Central memory CD4-positive, alpha-beta T cell (primary cell): ENCODE measurements at places on chromosomes 1 and 21.

DNA sequence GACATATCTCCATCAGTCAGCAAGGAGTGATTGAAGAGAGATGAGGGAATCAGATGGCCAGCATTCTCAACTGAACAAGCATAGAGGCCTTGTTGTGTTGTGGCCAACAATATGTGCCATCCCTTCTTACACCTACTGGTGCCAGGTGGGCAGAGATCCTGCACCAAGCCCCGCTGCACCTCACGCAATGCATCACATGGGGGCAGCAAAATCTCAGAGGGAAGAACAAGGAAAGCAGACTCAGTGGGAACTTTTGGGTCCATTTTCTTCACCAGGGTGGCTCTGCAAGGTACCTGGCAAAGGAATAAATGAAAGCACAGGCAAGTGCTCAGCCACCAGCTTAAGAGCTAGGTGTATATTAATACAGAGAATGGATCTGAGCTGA lies 33.2 kb downstream of the HSD3B2 start:
- no peak for DNase-seq

- DNase-seq: peak; percentile 88
These were observed at the start of gene RGS1 for GRCh38 chr1:192575499-192576189. Gene RGS1, plus strand, starts transcription at chr1:192575773. Its CDS starts 20 bp downstream, at chr1:192575793.

DNA sequence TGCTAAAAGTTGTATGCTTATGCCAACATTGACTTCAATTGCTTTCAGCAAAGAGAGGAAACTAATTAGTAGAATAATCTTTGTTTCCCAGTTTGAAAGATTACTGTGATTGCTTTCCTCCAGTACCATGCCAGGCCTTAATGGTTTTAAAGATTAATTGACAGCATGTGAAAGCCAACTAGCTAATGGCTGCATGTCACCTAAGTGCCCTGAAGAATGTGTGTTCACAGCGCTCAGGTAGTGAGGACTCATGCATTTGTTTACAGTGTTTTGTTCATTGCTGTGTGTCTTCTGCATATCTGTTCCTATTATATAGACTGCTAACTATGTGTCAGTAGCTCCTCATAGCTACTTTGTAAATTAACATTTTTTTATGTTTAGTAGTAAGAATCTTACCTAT lies 335.6 kb downstream of the LRRIQ3 start:
- no peak for DNase-seq

DNA sequence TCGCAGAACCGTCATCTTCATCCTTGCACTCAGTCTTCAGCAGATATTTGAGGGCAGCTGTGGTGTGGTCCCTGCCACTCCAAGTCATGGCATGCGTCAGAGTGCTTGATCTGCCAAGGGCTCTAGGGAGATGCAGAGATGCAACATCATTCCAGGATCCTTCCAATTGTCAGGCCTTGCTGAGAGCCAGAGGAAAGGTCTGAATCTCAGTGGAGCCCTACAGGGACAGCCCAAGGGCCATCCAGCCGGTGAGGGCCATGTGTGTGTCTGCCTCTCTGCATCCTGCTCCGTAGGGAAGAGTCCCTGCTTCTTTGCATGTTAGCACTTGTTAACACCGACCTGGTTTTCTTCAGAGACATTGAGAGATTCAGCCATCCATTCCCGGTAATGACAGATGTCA lies 17.6 kb downstream of the MAPKAPK2 start:
- no peak for DNase-seq

DNA sequence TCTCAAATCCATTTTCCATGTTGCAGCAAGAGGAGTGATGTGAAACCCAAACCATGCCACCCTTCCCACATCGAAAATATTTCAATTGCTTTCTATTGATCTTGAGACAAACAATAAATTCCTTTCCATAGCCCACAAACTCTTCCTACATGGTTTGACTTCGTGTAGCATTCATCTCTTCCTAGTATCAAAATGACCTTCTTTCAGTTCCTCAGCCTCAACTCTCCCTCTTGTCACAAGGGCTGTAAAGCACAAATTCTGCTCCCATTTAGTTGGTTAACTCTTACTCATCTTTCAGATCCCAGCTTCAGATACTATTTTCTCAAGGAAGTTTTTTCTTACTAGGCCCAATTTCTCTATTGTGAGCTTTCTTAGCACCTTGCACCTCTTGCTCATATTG lies 99.0 kb downstream of the ZNF281 start:
- DNase-seq: no peak

DNA sequence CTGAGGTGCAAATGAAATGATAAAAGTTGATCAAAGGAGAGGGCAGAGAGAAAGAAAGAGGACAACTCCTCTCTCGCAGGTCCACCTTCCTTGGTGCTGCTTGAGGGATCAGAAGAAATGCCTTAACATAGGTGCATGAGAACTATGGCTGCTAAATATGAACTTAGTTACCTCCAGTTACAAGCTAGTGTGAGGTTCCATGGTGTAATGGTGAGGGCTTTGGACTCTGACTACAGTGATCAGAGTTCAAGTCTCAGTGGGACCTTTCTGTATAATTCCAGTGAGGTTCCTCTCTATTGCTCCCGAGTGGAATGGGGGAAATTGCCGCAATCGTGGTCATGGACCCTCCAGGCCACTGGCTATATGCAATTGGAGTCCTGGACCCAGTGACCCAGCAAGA lies 387.3 kb downstream of the FAM72C start:
- no peak for DNase-seq

DNA sequence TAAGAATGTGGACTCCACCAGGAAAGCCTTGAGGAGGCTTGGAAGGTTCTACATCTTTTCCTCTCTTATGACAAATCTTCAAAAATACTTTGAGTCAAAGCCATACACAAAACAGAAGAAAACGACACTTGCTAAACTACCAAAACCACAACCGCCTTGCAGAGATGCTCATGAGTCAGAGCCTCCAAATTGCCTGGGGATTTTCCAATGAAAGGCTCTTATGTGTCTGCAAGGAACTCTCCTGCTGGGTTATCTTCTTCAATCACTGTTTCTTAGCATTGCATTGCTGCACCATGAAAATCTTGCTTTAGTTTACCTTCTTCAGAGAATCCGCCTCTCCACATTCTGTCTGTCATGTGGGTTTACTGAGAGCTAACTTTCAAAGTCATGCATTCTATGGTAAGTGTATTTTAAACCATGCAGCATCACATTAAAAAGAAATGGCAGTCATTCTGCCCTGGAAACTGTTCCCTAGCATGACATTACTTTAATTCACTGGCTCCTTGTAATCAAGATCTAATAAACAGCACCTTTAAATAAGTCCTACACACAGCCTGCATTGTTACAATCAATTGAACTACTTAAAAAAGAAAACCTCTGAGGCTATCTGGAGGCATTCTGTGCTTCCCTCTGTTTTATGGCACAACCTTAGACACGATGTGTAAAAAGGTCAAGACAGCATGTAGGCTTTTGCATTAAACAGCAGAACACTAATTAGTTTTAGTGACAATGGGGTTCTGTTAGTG lies 210.0 kb upstream of the FOXD3 start:
- DNase-seq: no peak

DNA sequence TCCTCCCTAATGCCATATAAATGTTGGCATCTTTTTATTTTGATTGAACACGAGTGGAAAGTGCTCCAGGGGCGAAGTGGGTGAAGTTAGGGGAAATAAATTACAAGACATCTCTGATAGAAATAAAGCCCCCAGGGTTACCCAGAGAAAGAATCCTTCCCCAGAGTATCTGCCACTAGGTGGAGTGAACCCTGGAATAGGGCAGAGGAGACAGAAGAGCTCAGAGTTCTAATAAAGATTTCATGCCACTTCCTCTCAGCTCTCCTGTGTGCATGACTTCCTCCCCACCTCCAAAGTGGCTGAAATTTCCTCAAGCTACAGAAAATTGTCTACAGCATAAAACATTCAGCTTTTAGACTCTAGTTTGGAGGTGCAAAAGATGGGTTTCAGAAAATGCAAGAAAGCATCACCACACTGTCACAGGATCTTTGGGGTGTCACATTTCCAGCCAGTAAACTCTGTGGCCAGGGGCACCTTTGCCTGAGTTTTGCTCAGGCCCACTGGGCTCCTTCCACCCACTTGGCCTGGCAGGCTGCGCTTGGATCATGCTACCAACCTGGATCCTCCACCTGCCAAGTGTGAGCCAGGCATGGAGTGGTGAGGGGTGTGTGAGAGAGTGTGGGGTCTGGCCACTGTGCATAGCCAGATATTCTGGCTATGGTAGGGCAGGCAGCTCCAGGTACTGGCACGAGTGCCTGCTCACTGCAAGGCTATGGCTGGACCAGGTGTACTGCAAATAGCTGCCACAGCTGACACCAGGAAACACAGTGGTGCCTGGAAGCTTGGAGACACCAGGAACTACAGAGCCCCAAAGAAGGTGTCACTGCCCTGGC lies 208.8 kb upstream of the USP25 start:
- no peak for DNase-seq

DNA sequence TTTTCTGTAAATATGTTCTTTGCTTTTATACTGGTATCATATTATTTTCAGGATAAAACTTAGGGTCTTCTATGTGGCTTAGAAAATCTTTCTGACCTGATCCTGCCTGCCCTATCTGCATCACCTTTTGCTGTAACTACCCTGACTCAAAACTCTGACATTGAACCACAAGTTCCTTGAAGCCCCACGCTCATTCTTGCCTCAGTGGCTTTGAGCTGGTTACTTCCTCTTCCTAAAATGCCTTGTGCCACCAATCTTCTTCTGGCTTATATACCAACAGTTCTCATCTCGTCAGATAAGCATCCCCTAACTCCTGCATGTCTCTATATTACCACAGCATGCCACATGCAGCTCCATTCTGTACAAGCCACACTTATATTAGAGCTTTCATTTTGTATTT lies 84.5 kb upstream of the LRRC7 start:
- DNase-seq: no peak

DNA sequence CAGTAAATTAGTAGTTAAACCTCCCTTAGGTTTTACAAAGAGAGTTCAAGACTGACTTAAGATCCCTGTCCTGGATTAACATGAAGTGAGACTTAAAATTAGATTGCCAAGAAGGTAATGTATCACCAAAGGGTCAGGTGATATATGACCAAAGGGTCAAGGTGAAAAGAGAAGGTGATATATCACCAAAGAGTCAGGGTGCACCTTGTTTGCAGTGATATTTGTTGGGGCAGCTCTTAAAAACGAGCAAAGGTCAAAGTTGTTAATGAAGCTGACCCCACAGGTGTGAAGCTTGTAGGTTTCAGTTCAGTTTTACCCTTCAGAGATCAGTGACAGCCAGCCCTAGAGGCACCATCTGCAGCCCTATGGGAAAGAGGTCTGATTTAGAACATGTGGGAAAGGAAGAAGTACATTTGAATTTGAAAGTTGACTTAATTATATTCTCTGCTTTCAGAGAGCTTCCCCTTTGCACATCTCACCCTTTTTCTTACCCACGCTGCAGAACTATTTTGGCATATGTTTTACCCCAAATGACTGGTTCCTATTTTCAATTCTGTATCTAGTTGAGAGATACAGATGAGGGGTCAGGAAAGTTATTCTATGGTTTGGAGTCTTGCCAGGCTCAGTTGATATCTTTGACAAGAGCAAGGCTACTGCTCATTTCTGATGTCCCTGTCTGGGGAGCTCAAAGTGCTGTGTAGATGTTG lies 170.8 kb downstream of the S1PR1 start:
- no peak for DNase-seq

GRCh38 chr1:245876586-245876985 lies 630.5 kb downstream of the SMYD3 start:
- DNase-seq: no peak

DNA sequence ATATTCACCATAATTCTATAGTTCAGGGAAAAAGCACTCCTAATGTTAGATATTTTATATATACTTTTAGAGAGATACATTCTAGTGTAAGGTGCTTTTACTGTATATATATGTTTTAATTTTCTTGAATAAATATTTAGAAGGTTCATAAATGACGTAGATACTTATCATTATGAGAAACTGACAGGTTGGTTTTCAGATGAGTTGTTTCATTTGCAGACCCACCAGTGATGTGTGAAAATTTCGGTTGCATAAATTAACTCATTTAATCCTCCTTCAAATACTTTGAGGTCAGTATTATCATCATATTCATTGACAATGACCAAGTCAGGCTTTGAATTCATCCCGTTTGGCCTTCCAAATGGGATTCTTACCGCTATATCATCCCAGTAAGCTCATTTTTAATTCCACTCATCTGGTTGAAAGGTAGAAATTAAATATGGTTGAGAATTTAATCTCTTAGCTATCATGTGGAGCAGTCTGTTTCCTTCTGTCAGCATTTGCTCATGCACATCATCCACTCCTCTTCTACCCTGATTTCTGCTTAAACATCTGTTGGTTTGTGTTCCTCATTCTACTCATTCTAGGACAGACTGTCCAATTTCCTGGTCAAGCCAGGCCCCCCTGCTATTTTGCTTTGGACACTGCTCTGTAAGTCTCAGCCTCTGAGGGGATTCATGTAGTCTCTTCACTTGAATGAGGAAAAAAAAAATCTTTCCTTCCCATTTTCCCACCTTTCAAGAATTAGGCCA lies 1156.6 kb downstream of the PLA2G4A start:
- no peak for DNase-seq

DNA sequence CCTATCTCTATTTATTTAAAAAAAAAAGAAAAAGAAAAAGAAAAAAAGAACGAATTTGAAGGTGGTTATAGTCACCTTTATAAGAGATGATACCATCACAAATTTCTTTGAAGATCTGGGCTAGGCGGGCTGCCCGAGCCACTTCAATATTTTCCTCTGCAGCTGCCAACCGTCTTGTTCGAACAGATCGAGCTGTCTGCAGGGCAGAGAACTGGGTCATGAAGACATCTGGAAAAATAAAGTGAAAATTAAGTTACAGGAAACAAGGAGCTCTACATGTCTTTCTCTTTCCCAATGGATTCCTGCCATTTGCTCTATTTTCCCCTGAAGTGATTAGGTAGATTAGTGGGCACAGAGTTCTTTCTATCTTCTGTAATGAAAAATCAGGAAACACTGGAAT lies 31.9 kb downstream of the RUSC1 start:
- DNase-seq: no peak

DNA sequence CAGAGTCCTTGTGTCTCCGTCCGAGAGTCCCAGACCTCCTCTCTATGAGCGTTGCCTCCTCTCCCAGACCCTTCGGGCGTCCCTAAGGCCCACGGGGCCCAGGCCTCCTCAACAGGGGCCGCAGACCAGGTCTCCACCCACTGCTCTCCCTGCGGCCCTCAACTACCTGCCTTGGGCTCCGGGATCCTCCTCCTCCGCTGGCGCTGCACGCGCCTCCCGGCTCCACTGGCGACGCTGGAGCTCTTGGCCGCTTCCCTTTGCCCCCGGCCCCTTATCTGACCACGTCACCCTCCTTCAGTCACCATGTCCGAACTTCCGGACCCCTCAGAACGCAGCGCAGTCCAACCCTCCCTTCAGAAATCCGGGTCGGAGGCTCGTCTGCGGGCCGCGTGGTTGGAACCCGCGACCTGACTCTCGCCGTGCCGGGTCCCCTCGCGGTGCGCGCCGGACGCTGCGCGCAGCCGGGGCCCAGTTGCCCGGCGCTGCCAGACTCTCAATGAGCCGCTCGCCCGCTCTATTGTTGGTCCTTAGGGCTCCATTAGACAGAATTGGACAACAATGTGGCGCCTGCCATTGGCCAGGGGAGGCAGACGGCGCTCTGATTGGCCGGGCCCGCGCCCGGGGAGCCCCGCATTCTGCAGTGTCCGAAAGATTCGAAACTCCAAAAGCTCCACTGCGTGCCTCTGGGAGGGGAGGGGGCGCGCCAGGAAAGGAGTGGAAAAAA lies at the start of gene DMRTA2:
DMRTA2 (minus strand) TSS at position 498 of the 724 bp plus-strand sequence. CDS start 1,907 bp downstream, outside the sequence.
- no peak for DNase-seq
